ENCODE measurements at places on chromosomes 6 and 20.

- DNase-seq: no peak
These were observed 5.5 kb downstream of the SLC32A1 start for GRCh38 chr20:38729767-38730166.

DNA sequence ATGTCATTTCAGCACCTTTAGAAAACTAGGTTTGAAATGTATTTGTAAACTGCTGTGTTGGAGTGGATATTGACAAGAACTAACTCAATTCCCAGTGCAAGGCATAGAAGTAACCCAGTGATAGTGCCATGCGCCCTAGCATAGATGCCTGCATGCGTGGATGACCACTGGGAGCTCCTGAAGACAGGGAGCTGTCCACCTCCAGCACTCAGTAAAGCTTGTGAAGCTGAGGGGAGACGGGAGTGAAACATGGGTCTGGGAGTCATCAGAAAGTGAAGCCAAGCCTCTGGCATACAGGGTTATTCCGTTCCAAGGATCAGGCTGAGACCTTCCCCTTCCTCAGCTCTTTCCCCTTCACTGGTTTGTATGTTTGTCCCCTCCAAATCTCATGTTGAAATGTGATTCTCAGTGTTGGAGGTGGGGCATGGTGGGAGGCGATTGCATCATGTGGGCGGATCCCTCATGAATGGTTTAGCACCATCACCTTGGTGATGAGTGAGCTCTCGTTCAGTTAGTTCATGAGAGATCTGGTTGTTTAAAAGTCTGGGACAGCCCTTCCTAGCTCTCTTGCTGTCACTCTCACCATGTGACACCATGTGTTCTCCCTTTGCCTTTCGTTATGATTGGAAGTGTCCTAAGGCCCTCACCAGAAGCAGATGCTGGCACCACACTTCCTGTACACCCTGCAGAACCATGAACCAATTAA lies 146.5 kb upstream of the FERMT1 start:
- no peak for DNase-seq

- no peak for DNase-seq
These were observed 59.6 kb upstream of the ESR1 start for GRCh38 chr6:151747896-151748295.

DNA sequence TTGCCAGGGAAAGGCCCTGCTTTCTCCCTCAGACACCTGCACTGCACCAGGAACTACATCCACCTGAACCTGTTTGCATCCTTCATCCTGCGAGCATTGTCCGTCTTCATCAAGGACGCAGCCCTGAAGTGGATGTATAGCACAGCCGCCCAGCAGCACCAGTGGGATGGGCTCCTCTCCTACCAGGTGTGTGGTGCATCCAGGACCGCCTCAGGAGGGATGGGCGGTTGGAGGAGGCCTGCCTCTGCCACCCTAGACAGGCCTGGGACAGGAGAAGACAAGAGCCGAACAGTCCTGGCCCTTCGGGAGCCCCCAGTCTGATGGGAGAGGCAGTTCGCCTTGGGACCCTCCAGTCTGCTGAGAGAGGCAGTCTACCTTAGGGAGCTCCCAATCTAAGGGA lies 24.2 kb downstream of the GLP1R start:
- no peak for DNase-seq

- DNase-seq: no peak
These were observed 26.2 kb upstream of the SLC35D3 start for GRCh38 chr6:136895901-136896300.

- DNase-seq: no peak
These were observed 9.9 kb upstream of the NCR2 start for GRCh38 chr6:41325446-41326066.
